Mesenteric fat pad (tissue), 1 donor: ENCODE measurements at places on chromosomes 6 and 20.

DNA sequence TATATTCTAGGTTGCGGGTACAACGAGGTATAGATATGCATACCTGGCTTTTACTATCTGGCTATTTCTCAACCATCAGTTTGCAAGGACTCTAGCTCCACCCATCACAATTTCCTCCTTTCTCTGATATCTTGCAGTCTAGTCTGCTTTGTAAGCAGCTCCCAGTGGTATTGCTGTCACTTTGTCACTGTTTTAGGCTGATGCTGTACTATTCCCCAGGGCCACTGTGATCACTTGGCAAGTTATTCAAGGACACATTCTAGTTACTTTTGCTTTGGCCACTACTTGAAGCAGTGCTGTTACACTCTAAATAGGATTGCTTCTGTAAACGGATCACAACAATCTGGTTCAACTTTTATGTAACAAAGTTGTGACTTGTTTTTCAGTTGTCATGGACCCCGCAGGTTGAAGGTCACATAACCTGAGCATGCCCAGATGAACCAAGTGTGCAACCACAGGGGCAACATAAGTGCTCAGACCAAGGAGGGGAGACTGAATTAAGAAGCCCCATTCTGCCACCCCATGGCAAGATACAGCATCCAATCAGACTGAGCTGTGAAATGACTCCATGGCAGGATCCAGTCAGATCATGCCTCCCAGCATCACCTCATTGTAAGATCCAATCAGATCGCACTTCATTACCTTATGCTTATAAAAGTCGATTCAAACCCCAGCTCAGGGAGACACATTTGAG is 588.4 kb upstream of the CITED2 start:
- DNase-seq = no peak

GRCh38 chr6:112172540-112172939 is 81.8 kb downstream of the LAMA4 start:
- DNase-seq = no peak

GRCh38 chr6:7909323-7910276 is 988 bp downstream of the TXNDC5 start:
- no peak for DNase-seq

DNA sequence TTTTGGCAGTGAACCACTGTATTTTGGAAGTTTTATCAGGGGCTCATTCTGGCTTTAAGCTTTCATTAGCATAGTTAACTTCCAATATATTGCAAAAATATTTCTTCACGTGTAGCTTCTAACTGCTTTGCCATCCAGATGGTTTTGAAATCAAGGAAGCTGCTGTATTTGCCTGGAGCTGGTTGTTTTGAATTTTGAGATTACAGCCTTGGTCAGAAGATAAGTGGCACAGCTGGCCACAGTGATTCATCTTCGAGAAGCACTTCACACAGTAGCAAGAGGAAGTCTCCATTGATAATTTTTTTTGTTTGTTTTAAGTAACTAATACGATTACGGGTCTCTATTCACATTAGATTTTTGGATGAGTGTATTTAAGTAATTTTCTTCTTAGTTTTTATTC is 3.8 kb downstream of the APCDD1L start:
- DNase-seq = no peak

- no peak for DNase-seq
Observed at GRCh38 chr6:112189494-112189893, 64.9 kb downstream of the LAMA4 start.

DNA sequence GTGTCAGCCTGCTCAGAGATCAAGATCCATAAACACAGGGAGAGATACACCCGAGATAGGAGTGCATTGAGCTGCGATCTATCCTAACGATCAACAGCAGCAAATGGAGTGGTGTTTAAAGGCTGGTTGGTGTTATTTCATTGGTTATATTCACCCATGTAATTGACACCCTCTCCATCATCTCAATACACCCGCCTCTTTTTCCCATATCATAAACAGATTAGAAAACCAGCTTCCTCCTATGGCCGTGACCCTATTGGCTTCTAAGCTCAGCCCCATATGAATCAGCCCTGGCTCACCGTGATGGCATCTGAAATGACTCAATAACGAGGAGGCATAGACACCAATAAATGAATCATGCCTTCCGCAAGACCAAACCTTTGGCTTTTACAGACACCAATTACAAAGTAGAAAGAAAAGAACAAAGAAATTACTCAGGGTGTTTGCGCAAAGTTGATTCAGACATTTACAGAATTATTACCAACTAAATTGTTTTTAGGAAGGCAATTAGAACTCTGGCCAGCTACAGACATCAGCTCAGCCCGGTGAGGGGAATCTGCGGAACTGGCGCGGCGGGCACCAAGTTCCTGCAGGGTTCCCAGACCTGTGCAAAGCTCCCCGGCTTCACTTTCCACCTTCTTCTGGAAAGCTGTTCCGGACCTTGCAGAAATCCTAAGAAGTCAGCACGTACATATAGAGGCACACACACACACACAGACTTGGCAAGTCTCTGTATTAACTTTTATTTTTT is 11.5 kb downstream of the PMEPA1 start:
- DNase-seq = no peak

- no peak for DNase-seq
Observed at GRCh38 chr6:15340775-15341174, 94.9 kb downstream of the JARID2 start.

- DNase-seq = no peak
Observed at GRCh38 chr6:170463101-170463721, 89.9 kb downstream of the PSMB1 start.

DNA sequence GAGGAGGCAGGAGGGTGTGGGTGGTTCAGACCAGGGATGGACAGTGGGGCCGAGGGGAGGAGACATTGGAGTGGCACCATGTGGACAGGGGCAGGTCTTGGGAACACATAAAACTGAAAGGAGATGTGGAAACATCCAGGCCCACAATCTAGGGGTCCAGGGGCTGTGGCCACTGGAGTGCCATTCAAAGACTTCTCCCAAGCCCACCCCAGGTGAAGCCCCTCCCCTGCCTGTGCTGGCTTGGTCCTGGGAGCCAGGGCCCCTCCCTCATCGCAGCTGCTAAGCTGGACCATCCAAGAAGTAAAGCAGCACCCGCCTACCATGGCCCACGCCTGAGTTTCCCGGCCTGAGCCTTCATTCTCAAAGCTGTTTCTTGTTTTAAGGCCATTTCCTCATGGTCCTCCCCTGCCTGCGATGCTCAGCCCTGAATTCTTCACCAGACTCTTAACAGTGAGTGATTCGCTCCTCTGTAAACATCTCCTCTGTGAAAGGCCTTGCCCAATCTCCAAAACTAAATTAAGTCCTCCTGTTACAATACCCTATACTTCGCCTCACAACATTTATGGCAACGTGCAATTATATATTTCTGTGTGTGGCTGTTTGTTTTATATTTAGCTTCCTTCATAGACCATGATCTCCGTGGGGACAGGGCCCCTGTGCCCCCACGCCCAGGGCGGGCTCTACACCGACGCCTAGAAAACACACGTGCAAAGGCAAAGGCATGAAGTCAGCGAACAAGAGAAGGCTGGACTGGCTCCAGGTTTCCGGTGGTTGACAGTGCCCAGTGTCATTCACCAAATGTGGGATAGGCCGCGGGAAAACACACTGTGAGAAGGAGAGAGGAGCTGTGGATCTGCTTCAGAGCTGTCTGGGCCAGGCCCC is 267.8 kb downstream of the ERMARD start:
- peak; percentile 71 for DNase-seq

GRCh38 chr6:47785182-47785581 is 3.4 kb downstream of the OPN5 start:
- DNase-seq = no peak

DNA sequence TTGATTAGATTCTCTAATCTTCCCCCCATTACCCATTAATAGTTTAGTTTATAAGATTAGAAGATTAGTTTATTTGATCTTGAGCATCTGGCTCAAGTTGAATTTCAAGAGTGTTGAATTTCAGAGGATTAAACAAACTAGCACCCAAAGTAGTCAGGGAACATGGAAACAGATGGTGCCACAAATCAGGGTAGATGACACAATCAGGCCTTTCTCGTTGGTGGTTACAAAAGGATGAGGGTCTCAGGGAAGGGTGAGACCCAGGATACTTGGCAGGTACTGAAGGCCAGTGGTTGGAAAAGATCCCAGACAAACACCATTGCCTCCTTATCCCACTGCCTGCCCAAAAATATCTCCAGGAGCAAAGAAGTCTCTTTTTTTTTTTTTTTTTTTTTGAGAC is 29.5 kb upstream of the ADGRF1 start:
- DNase-seq = no peak

- DNase-seq = no peak
Observed at GRCh38 chr6:9085054-9085708, 649.8 kb upstream of the SLC35B3 start.

GRCh38 chr6:100456141-100456907 is 8.4 kb downstream of the SIM1 start:
- DNase-seq = no peak

DNA sequence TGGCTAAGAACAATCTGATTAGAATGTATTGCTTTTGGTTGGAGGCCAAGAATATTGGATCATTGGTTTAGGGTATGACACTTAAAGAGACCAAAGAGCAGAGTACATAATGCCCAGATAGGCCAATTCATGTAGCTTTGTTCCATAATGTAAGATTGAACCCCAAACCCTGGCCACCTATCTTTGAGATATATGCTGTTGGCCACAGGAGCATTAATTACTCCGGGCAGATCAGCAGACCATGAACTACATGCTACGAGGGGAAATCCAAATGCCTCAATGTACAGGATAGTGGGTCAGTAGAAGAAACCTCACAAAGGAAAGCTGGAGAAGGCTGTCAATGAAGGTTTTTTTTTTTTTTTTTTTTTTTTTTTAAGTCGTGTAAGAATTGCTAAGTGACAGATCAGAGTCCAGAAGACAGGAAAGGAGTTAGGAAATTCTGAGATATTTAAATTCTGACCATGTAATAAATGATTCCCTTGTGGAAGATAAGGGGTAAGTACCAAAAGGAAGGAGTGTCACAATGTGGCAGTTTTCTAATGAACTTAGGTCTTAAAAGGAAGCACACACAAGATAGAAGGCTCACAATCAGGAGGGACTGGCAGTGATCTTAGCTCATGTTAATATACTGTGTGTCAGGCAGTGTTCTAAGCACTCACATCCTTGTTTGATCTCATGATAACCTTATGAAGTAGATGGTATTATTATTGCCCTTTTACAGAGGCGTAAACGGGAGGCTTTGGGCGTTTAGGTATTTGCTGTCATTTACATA is 61.4 kb downstream of the CARMIL1 start:
- no peak for DNase-seq

GRCh38 chr6:36666287-36666686 is 12.2 kb upstream of the CDKN1A start:
- DNase-seq = no peak

- no peak for DNase-seq
Observed at GRCh38 chr6:133707456-133707855, 181.5 kb upstream of the TCF21 start.

DNA sequence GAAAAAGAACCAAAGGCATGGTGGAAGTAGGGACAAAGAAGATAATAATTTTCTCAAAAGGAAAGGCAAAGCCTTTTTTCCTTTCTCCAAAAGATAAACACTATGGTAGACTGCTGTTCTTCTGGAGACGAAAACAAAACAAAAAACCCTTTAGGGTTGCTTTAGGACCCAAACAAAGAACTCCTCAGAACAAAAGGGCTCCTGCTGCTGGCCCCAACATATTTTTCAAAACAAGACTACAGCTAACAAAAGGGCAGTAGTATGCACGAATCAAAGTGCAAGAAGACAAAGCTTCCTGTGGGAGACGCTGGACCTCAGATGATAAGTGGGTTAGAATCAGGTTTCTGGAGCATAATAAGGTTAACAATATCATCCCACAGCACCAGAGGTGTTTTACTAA is 15.8 kb downstream of the NCOA5 start:
- no peak for DNase-seq

- no peak for DNase-seq
Observed at GRCh38 chr6:97456070-97456469, 173.1 kb upstream of the MMS22L start.

GRCh38 chr20:9759392-9759791 is 79.5 kb downstream of the PAK5 start:
- no peak for DNase-seq

DNA sequence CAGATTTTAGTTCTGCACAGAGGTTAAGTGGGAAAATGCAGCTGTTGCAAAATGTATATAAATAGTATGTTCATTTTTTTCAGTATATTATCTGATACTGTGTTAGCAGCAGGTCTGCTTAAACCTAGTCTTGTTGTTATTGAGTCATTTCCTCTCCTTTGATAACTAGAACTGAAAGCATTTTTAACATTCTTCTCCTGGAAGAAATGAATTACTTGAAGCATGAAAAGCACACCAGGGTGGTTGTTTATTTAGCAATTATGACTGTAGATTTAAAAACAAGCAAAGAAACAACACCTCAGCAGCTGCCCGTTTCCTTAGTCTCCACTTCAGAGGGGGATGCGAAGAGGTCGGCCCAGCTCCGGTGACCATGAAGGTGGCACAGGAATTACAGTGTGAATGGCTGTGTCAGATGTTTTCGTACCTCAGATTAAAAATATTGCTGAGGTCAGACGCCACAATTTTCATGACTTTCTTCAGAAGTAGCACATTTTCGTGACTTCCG is 53.5 kb downstream of the GOPC start:
- no peak for DNase-seq

- DNase-seq = no peak
Observed at GRCh38 chr6:41878246-41878645, 16.9 kb downstream of the USP49 start.

GRCh38 chr6:163861627-163862026 is 447.1 kb downstream of the QKI start:
- no peak for DNase-seq

DNA sequence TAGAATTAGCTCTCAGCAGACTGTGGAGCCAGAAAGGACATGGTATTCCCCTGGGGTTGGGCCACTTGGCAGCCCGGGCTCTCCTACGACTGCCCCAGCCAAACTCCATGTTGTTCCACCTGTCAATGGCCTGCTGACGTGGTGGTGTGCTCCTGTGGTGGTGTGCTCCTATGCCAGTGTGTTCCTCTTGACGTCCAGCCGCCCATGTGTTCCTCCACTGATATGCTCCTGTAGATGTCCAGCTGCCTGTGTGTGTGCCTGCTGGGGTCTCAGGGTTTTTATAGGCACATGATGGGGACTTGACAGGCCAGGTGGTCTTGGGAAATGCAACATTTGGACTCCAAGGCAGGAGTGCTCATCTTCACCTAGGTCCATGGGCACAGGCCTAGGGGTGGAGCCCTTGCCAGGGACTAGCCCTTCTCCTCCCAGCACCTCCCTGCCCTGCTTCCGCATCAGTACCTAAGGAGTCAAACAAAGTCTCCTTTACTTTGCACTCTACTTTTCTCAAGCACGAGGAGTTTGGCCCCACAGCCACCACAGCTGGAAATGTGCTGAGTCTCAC is 133.5 kb downstream of the TINAG start:
- no peak for DNase-seq

DNA sequence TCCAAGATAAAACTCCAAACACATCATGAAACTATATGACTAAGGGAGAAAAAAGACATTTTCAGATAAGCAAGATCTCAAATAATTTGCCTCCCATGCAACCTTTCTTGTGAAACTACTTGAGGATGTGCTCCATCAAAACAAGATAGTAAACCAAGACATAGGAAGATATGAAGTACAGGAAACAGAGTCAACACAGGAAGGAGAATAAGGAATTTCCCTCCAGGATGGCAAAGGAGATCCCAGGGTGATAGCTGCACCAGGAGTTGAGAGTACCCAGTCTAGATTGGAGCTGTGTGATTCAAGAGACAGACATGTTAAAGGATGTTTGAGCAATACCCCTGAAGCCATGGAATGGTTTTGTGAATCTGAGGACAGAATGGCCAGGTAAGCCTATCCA is 15.3 kb downstream of the IL17A start:
- DNase-seq = no peak
